ENCODE measurements at places on chromosomes 4 and X. TPM values are rescaled to one million over a fixed set of nuclear protein-coding genes. Genes with fewer than 3 reads are reported as not detected.

- DNase-seq, result no peak
Measured at GRCh38 chrX:43269201-43269600, 386.9 kb upstream of the MAOA start.

- DNase-seq, result peak; percentile 41
Measured at GRCh38 chr4:56181140-56181953, 205.9 kb downstream of the AASDH start.

The GPR50 gene
- total RNA-seq, result not detected

The PCSK1N gene
- 28.7 TPM for total RNA-seq

The AGTR2 gene
- total RNA-seq, result not detected

DNA sequence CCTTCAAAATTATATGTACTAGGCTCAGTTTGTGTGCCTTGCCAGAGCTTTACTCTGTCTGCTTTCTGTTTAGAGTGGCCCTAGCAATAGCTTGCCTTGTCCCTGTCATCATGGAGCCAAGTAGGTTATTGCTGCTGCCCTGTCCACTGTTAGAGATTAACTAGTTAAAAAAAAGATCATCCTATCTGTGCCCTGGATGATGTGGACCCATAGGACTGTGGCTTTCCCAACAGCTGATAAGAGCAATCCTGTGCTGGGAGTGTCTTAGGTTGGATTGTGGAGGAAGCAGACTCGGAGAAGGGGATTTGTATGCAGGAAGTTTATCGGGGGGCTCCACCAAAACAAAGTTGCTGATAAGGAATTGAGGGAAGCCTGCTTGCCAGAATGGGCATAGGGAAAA, 23.8 kb downstream of the PPP1R2C start:
- DNase-seq, result no peak

The ANOS1 gene
- total RNA-seq, result not detected

DNA sequence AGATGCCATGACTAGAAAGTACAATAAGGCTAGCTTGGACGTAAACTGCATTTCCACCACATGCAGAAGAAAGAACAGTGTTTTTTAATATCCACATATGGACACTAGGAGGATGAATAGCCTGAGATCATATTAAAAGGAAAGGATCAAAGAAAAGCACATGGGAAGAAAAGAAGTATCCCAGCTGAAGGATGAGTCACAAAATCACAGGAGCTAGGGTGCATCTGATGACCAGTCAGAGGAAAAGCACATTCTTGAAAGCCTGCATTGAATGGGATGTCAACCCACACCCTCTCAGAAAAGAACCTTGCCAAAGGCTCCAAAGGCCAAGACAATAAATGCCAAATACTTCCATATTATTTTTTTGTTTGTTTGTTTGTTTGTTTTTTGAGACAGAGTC, 56.8 kb upstream of the PRDX4 start:
- peak; percentile 0 for DNase-seq

The TLR8 gene
- not detected for total RNA-seq

DNA sequence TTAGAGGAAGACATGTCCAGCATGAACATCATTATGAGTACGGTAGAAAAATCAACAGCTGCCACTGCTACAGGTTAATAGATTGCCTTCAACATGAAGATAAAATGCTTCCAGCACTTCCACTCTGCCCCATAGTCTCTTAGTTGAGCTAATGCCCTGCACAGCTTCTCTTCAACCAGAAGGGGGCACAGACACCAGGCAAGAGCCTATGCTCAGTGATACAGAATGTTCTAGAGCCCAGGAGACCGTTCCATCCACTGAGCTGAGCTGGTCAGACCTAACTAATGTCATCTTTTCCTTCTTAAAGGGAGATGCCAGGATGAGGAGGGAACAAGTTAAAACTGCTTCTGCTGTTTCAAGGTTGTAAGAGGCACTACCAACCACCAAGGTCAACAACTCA, 42.2 kb downstream of the SMIM10L2A start:
- no peak for DNase-seq

DNA sequence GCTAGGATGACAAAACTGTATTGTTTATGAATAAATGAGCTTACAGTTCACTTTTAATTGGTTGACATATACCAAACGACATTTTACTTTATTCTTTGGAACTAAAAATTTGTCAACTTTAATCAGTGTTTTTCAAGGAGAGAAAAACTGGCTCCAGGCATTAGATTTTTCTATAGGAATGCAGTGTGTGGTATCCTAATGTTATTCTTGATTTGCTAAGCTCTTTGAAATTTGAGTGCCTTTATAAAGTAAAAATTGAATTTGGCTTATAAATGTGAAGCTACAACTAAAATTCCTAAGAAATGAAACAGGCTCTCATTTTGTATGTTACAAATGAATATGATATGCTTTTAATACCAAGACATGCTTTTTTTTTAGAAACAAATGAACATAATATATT, 442.2 kb upstream of the TRAM1L1 start:
- DNase-seq, result no peak

DNA sequence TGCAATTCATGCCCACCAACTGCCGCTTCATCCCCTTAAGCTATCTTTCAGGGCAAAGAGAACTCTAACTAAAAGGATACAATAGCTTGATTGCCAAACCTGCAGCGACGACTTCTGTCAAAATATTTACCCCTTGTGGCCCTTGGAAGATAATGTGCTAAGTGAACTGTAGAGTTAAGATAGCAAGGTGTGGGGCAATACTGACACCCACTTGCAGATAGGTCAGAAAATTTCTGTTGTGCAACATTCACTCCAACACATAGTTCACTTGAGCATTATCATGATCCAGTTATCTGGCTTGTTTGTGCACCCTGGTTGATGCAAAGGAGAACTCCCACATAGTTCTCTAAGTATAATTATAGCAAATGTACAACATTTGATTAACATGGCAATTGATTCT, 55.6 kb downstream of the RHOXF2B start:
- no peak for DNase-seq

DNA sequence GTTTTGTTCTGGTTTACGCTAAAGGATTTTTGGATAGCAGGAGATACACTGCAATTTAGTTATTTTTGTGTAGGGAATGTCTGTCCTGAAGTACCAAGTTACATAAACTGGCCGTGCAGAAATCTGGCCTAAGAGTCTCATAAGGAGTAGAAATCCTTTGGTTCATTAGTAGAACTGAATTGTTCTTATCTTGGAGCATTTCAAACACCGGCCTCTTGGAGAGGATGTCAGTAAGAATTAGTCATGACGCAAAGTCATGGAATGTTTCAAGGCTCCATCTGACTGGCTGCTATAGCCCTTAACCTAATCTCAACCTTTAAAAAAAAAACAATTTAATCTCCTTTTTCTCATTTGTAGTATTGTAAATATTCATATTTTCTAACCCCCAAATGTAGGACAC, 15.2 kb downstream of the PDLIM3 start:
- no peak for DNase-seq

GRCh38 chr4:187995322-187996207, at the start of gene ZFP42:
Gene ZFP42 (plus strand): TSS chr4:187995771. CDS start chr4:188002808, 7,037 bp downstream.
- DNase-seq, result peak; percentile 64

The GAGE2A gene
- total RNA-seq, result 61.7 TPM

- DNase-seq, result no peak
Measured at GRCh38 chrX:9164086-9164485, 130.2 kb upstream of the FAM9B start.

GRCh38 chr4:10084651-10085358, 31.8 kb downstream of the WDR1 start:
- DNase-seq, result no peak

DNA sequence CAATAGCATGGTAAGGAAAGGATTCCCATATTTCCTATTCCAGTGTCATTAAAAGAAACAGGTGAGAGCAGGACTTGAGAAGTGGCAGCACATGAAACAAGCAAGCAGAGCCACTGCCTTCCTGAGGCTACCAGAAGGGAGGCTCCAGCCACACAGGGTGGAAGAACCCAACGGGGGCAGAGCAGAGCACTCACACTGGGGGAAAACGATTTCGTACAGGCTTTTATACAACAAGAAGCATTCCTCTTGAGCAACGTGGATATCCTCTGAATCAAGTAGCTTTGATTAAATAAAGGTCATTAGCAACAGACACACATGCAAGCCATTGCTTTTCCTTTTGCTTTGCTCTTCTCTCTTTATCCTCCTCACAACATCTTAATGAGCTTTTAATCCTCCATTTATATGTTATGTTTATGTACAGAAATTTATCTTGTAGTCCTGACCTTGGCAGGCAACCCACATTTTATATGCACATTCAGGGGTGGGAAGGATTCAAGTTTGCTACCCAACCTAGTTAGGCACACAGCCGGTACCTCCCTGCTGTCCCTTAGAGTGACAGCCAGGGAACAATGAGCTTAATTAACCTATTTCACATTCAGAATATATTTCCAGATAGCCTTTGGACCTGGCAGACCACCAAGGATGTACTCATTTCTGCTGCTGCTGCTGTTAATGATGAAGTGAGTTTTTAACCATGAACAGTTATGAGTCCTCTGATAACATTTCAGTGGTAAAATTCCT, 202.1 kb downstream of the ARHGAP24 start:
- peak; percentile 2 for DNase-seq

The NEIL3 gene
- 14.5 TPM for total RNA-seq

The SMR3B gene
- total RNA-seq, result not detected

The RTL3 gene
- not detected for total RNA-seq

DNA sequence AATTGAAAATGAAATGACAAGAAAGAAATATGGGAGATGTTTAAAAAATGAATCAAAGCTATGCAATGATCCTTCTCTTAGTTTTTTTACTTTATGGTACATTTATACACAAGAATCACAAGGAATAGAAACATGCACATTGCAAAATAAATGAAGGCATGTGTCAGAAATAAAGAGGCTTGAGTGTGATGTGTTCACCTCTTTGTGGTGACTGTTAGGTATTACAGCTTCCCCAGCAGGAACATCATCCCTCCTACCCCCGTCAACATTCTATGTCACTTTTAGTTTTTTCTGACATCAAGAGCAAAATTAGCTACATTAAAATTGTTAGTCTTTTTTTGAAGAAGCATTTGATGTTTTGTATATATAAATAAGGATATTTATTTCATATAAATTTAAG, 214.8 kb downstream of the SLC4A4 start:
- no peak for DNase-seq

DNA sequence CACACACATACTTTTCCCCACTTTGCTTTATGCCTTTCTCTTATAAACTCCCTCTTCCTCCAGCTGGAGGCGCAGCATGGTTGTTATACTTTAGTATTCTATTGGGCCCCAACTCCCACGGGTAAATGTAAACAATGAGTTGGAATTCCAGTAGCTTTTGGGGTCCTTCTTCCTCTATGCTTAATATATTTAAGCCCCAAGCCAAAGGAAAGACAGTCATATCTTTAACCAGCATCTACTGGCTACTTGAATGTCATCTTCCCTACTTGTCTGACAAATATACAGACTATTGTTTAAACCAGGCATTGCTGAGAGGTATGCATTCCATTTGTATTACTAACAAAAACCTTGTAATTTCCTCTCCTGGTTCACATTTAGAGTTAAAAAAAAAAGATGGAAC, 72.9 kb downstream of the WDR19 start:
- DNase-seq, result peak; percentile 42

The MTNR1A gene
- not detected for total RNA-seq

Data from Daoy (cell line).